PC-9 (cell line): ENCODE measurements at places on chromosomes 7 and 10. TPM values are rescaled to one million over a fixed set of nuclear protein-coding genes. Genes with fewer than 3 reads are reported as not detected.

ZNF804B gene
- not detected in 2 replicates for total RNA-seq

KIF11 gene
- total RNA-seq, result 21.7 and 35.7 TPM in 2 replicates

ZNF853 gene
- 7.9 and 13.5 TPM in 2 replicates for total RNA-seq

- no peak for DNase-seq
- H3K27me3 ChIP-seq, result no peaks in the 10 kb centered on the region
- H3K4me1 ChIP-seq, result no peaks in the 10 kb centered on the region
- H3K4me3 ChIP-seq, result no peak overlapping the region
Measured at GRCh38 chr10:70432561-70433263, 8.8 kb downstream of the NODAL start.

- no peaks in the 10 kb centered on the region for H3K36me3 ChIP-seq
- no peak for DNase-seq
- no peaks in the 10 kb centered on the region for H3K4me1 ChIP-seq
- no peak overlapping the region for H3K4me3 ChIP-seq
- no peaks in the 10 kb centered on the region for H3K27me3 ChIP-seq
Measured at GRCh38 chr7:112383671-112384417, 66.4 kb upstream of the IFRD1 start.

GRCh38 chr10:25966844-25967243, 32.8 kb downstream of the MYO3A start:
- H3K27ac ChIP-seq, result no peak overlapping the region
- DNase-seq, result no peak
- H3K27me3 ChIP-seq, result no peaks in the 10 kb centered on the region
- no peak overlapping the region for H3K4me3 ChIP-seq
- H3K4me1 ChIP-seq, result no peaks in the 10 kb centered on the region
- no peaks in the 10 kb centered on the region for H3K36me3 ChIP-seq

DNA sequence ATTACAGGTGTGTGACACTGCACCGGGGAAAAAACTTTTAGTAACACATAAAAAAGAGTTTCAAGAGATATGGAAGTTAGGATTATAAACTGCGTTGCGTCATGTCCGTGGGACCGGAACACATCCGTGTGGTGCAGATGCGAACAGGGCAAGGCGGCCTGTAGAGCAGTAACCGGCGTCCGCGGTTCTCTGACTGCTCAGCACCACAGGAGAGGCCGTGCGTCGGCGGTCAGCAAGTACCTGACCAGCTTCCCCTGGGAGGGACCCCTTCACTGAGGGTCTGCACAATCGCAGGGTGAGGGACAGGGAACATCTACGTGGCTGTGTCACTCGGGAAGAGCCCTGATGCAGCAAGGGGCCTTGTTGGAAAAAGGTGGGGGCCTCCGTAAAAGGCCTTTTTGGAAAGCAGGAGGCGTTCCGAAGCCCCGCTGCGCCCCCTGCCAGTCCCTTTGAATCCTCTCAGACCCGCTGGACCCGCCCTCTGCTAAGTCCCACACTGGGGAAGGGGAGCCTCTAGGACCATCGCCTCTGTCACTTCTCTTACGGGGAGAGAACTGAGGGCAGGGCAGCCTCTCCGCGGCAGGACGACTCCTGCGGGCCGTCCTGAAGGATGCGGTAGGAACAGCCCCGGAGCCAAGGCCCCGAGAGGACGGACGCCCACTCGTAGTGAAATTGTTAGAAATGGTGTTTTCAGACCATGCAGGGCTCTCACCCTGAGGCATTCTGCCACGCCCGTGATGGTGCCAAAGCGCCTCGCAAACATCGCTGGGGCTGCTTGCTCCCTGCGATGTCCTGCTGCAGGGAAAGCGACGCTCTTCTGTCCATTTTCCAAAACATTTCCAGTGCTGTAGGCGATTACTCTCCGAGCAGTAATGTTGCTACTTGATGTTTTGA, 771.6 kb upstream of the COBL start:
- H3K36me3 ChIP-seq, result no peaks in the 10 kb centered on the region
- H3K27me3 ChIP-seq, result no peaks in the 10 kb centered on the region
- no peak for DNase-seq
- no peak overlapping the region for H3K4me3 ChIP-seq

- H3K4me3 ChIP-seq, result no peak overlapping the region
- DNase-seq, result no peak
- H3K27me3 ChIP-seq, result peaks cover 50% of the 10 kb centered on the region
Measured at GRCh38 chr10:131086094-131086493, 225.4 kb downstream of the TCERG1L start.

GRCh38 chr7:75931680-75932079, 16.7 kb downstream of the POR start:
- H3K4me3 ChIP-seq, result no peak overlapping the region
- DNase-seq, result no peak
- H3K4me1 ChIP-seq, result no peaks in the 10 kb centered on the region
- H3K27ac ChIP-seq, result no peak overlapping the region
- no peaks in the 10 kb centered on the region for H3K36me3 ChIP-seq

DNA sequence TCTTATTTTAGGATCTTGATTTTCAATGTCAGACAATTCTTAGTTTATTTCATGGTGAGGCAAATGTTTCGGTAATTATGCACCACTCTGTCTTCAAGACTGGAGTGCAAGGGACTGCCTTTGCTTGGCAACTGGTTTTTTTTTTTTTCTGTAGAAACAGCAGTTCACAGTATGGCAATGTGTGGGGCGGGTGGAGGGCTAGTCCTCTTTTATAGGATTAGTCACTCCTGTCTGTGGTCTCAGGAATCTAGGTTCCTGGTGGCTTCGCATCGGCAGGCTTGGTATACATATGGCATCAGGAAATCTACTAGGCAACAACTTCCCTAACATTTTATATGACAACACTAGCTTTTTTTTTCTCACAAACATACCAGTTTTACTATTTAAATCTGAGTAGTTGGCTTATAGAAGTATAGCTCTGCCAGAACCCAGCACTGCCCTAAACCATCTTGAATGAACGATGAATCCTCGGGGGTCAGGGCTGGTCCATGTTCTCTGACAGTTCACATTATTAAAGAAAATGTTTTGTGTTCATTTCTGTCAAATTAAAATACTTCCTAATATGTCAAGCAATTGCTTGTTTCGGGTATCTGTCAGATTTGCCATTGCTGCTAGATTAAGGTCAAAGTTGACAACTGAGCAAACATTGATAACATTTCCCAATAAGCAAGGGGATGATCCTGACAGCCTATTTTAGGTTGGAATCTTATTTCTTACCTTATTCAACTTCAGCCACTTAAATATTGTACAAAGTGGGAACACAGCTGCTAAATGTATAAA, 289.7 kb upstream of the VSTM2A start:
- no peak overlapping the region for H3K27ac ChIP-seq
- no peaks in the 10 kb centered on the region for H3K36me3 ChIP-seq
- no peaks in the 10 kb centered on the region for H3K4me1 ChIP-seq
- no peaks in the 10 kb centered on the region for H3K27me3 ChIP-seq
- no peak overlapping the region for H3K4me3 ChIP-seq

DNA sequence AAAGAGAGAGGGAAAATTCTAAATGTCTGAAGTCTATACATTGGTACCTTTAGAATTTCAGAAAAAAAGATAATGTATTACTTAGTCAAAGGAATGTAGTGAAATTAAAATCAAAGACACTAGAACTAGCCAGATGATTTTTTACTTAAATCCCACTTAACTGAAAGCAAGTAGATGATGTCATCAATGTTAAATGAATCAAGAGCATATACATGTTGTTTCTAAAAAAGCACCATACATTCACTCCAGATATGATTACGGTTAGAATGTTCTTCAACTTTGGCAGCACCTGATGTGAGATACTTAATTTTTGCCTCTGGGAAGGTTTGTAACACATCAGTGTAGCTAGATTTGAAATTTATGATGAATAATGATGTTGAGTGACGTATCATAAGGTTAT, 576.7 kb upstream of the CNTNAP2 start:
- DNase-seq, result no peak
- H3K4me1 ChIP-seq, result no peaks in the 10 kb centered on the region
- H3K36me3 ChIP-seq, result no peaks in the 10 kb centered on the region
- H3K27me3 ChIP-seq, result no peaks in the 10 kb centered on the region
- no peak overlapping the region for H3K27ac ChIP-seq

GRCh38 chr7:77561352-77561751, 24.3 kb downstream of the PTPN12 start:
- H3K4me1 ChIP-seq, result peaks cover 19% of the 10 kb centered on the region
- no peak for DNase-seq

DNA sequence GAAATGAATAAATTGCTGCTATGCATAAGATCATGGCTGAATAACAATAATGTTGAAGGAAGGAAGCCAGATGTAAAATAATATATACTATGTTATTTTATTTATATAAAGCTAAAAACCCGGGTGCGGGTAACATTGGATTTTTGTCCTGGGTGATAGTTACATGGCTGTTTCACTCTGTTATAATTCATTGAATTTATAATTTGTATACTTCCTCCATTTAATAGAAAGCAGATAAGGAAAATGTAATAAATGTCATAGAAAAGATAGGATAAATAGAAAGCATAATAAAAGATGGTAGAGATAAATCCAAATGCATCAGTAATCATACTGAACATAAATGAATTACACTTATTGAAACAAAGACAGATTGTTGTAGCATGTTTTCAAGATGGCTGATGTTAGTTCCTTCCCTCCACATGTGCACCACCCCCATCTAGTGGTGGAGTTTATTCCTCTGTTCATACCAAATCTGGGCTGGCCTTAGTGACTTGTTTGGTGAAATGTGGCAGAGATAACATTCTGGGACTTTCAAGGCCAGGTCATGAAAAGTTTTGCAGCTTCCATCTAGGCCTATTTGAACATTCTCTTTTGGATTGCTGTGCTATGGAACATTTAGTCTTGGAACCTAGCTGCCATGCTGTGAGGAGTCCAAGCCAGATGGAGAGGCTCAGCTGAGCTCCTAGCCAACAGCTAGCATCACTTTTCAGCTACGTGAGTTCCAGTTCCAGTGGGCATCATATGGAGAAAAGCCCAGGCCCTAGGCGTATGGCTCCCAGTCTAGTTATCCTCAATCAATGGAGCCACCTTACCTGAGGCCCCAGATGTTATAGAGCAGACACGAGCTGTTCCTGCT, 46.9 kb downstream of the AHCYL2 start:
- no peak overlapping the region for H3K4me3 ChIP-seq
- peak; percentile 47 for DNase-seq
- H3K4me1 ChIP-seq, result peaks cover 2% of the 10 kb centered on the region; the same call in 1 of the 2 replicates
- no peaks in the 10 kb centered on the region for H3K27me3 ChIP-seq

- no peaks in the 10 kb centered on the region for H3K36me3 ChIP-seq
- no peak overlapping the region for H3K27ac ChIP-seq
- DNase-seq, result no peak
- no peaks in the 10 kb centered on the region for H3K27me3 ChIP-seq
- H3K4me3 ChIP-seq, result no peak overlapping the region
Measured at GRCh38 chr7:140084972-140085371, 22.2 kb upstream of the PARP12 start.

DNA sequence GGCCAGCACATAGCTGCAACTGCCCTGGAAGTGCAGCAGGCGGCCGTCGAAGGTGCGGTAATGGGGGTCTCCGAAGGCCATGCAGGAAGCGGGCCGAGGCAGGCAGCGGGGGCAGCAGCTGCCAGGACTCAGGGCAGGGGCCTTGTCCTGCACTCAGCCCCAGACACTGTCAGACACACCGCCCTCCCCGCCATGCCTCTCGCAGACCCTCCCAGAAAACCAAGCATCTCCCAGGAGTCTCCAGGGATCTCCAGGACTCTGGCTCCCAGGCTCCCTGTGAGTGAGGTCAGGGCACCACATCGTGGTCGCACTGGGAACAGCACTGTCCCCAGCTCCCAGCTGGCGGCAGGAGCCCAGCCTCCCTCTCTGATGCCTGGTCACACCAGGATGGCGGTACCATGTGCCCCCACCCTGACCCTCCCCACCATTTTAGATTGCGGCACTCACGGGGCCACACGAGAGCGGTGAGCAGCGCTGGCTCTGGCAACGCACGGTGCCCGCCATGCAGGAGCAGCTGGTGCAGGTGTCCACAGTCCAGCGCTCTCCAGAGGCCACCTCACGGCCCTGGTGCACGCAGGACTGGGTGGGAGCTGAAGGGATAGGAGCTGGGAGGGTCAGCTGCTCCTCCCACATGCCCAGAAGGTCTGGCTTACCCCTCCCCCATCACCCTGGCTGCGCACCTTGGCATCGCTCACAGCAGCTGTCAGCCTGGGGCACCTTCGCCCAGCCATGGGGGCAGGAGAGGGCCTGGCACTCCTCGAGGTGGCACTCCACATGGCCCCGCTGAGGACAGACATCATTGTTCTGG, 17.5 kb downstream of the ATP6V1F start:
- peak; percentile 69 for DNase-seq
- H3K4me3 ChIP-seq, result no peak overlapping the region
- H3K36me3 ChIP-seq, result no peaks in the 10 kb centered on the region

DNA sequence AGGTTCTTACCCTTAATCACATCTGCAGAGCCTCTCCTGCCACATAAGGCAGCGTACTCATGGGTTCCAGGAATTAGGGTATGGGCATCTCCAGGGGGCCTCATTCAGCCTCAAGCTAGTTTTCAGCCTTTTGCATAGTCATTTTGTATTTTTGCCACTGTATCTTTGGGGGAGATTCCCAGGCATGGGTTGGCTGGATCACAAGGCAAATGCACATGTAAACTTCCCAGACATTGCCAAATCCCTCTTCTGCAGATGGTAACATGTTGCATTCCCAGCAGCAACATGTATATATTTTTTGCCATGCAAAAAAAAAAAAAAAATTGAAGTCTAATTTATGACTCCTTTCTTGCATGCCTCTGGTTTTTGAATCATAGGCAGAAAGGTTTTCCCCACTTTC, 595.4 kb upstream of the FOXK1 start:
- no peaks in the 10 kb centered on the region for H3K36me3 ChIP-seq
- H3K4me1 ChIP-seq, result no peaks in the 10 kb centered on the region

DNA sequence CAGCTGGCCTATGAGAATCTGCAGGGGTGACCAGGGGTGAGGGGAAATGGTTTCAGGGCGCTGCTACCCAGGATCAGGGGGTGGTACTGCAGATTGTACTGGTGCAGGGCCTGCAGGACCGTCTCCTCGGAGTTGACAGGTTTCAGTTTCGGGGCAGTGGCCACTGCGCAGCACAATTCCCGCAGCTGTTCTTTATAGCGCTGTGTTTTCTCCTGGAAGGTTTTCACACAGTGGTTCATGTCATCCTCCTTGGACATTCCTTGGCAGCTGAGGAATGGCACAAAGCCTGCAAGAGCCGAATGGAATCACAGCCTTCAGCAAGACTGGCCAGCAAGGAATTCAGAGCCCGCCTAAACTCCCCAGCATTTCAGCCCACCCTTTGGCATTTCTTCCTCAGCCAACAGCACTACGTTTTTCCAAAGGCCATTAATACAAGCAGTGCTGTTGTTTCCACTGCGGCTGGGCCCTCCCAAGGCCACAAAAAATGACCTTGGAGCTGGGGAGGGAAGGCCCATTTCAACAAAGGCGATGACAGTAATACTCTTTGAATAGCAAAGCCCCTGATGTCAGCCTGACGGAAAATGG, 44.9 kb downstream of the PNLIPRP2 start:
- H3K27ac ChIP-seq, result no peak overlapping the region
- DNase-seq, result no peak
- no peaks in the 10 kb centered on the region for H3K36me3 ChIP-seq
- peaks cover 7% of the 10 kb centered on the region; the same call in 1 of the 2 replicates for H3K27me3 ChIP-seq
- H3K4me1 ChIP-seq, result no peaks in the 10 kb centered on the region
- H3K4me3 ChIP-seq, result no peak overlapping the region

GRCh38 chr7:141072548-141073172, 1.2 kb upstream of the TMEM178B start:
- no peak overlapping the region for H3K27ac ChIP-seq
- no peak overlapping the region for H3K4me3 ChIP-seq
- no peak for DNase-seq
- no peaks in the 10 kb centered on the region for H3K36me3 ChIP-seq
- H3K27me3 ChIP-seq, result peaks cover 52% of the 10 kb centered on the region
